ENCODE measurements at places on chromosomes 3 and 15. TPM values are rescaled to one million over a fixed set of nuclear protein-coding genes. Genes with fewer than 3 reads are reported as not detected.

DNA sequence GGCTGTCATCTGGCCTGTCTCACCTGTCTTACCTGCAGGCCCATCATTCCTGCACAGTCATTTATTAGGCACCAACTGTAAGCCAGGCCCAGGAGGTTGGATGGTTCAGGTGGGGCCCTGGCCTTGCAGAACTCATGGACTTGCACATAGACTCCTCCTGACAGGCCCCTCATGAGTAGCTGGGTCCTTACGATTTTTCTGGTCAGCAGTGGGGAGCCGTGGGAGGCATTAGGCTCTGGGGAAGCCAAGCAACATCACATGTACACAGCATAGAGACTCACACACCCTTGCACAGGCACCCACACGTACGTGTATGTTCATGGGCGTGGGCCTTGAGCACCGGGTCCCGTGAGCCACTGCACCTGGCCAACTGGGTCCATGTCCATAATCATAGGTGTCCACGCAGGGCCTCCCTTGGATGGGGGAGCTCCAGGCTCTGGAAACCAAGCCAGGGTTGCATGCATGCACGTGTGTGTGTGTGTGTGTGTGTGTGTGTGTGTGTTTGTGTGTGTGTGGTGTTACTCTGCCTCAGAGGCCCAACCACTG lies 20.3 kb downstream of the CISH start:
- DNase-seq: no peak

DNA sequence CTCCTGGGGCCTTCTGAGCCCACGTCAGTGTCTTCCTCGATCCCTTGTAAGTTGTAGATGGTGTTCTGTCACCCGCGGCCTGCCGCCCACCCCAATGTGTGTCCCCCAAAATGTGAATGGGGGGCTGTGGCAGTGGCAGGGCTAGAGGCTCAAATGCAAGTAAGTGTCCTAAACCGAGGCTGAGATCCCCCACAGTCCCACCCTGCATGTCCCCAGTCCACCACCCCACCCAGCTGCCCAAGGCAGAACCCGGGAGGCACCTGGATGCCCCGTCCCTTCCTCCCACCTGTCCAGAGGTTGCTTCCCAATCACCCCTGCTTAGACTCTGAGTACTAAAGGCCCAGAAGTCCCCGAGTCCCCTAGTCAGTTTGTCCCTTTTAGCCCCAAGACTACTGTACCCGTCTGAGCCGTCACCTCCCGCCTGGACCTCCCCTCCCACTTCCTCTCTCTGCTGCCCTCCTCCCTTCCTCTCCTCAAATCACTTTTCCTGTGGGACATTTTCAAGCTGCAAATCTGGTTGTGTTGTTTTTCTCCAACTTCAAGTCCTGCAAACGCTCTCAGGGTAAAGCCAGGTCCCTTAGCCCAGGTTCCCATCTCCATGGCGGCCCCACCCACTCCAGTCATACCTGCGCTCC lies 11.8 kb upstream of the PLXND1 start:
- no peak for DNase-seq

C3orf49 gene
- 0.42 TPM for polyA plus RNA-seq

DNA sequence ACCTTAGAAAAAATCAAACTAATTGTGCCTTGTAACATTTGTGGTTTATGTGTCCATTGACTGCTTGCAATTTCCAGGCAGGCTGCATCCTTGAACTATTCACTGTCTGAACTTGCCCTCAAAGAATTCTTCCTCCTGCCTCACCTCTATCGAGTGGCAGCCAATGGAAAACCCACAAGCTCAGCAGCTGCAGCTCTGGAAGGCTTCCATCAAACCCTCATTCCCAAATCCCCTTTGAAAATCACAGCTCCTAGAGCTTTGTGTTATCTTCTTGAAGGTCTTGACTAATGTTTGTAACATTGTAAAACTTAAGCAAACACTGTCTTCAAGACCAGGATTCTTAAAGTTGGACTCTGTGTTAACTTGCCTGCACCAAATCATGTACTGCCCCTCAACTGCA lies 81.1 kb downstream of the FILIP1L start:
- DNase-seq: no peak

DNA sequence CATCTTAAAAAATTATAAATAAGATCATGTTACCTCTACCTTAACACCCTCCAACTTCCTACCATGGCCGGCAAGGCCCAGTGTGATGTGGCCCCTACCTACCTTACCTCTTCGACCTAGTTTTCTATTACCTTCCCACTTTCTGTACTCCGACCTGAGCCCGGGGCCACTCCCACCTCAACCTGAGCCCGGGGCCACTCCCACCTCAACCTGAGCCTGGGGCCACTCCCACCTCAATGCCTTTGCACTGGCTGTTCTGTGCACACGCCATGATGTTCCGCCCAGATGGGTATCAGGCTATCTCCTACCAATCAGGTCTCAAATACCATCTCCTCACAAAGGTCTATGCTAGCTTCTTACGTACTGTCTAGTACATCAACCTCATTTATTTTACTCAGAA lies 66.8 kb upstream of the XXYLT1 start:
- DNase-seq: no peak

CD86 gene
- polyA plus RNA-seq: 2.9 TPM

- no peak for DNase-seq
Measured at GRCh38 chr15:77577366-77577950, 55.3 kb downstream of the LINGO1 start.

CCDC33 gene
- polyA plus RNA-seq: 6.2 TPM

NR2F2 gene
- 350 TPM for polyA plus RNA-seq

DNA sequence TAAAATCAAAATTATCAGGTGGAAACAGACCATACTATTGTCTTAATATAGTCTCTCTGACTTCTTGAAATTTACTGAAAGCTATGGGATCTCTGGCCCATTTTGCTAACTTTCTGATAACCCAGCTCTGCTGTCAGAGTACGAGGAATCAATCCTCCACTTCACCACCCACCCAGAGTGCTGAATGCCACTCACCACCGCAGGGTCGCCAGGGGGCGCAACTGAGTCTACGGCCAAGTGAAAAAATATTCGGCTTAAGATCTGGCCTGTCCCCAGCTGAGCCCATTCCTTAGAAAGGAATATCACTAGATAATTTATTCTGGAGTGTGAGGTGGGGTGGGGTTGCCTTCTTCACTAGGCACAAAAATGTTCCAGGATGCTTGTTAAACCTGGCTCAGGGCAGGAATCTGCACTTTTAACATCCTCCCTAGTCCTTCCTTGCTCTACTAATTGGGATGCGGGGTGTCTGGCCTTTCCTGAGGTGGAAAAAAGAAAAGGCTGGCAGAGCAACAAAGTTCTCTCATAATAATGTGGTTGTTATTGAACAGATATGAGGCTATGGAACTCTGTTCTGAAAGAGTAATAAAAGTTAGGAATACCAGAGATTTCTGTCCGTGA lies 520.6 kb downstream of the MFSD1 start:
- DNase-seq: no peak

CACNA2D3 gene
- polyA plus RNA-seq: 1.7 TPM

DNA sequence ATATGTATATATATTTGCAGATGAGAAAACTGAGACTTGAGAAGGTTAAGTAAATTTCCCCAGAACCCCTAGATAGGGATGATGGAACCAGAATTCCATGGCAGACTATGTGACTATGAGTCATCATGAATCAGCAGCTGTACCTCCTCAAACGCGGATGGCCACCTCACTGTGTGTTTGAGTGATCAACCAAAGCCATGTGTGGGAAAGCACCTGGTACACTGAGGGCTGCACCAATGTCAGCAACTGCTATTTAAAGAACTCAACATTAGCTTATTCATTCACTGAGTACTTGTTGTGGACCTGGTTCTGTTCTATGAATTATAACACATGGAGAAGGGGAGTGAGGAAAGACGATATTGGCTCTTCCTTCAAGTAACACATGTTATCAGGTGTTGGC lies 377.0 kb downstream of the GAP43 start:
- DNase-seq: no peak

SATB1 gene
- 42.3 TPM for polyA plus RNA-seq

CYP1A2 gene
- 0.24 TPM for polyA plus RNA-seq

DNA sequence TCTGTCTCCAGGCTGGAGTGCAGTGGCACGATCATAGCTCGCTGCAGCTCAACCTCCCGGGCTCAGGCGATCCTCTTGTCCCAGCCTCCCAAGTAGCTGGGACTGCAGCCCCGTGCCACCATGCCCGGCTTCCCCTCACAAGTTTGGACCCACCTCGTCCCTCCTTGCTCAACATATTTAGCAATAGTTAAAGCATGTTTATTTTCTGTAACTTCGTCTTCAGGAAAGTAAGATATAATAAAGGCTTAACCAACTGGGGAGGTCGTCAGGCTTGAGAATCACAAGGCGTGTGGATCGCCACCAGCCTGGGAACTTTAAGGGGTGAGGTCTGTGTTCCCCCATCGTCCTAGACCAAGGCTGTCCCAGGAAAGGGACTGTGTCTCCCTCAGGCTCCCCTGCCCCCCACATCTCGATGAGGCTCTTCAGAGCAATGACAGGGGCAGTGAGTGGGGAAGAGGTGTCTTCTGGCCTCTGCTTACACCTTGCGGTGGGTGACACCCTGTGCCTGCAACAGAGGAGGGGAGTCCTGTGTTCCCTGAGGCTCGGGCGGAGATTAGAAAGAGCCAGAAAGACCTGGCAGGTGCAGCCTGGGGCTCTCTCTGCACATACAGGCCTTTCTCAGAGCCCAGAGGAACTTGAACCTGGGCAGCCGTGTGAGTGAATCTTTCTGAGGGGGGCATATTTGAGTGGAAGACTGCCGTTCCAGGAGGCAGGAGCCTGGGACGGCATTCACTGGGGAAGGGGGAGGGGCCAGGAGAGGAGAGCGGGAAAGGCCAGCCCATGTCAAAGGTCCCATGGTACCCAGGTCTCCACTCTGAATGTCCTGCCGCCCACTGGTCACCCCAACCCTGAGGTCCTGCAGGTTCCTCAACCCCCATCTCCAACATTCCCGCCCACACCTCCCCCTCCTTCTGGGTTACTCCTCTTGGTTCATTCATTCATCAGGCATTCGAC lies 152.3 kb downstream of the SMAD6 start:
- DNase-seq: no peak

- DNase-seq: no peak
Measured at GRCh38 chr3:26350853-26351252, 271.7 kb upstream of the LRRC3B start.

DNA sequence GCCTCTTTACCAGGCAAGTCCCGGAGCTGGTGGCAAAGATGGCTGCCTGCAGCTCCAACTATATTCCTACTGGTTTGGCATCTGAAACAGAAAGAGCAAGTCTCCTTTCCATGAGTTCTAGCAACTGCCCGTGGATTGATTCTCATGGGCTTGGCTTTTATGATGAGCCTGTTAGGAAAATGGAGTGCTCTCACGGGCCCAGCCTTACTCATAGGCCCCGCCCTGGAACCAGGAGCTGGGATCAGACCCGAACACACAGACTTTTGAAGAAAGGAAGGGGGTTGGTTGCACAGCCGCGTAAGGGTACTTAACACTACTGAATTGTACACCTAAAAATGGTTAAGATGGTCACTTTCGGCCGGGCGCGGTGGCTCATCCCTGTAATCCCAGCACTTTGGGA lies 2.9 kb downstream of the NRROS start:
- no peak for DNase-seq

All from right renal pelvis (tissue), 4 donors.